AG08396 (cell line): ENCODE measurements at places on chromosomes 16 and 17.

DNA sequence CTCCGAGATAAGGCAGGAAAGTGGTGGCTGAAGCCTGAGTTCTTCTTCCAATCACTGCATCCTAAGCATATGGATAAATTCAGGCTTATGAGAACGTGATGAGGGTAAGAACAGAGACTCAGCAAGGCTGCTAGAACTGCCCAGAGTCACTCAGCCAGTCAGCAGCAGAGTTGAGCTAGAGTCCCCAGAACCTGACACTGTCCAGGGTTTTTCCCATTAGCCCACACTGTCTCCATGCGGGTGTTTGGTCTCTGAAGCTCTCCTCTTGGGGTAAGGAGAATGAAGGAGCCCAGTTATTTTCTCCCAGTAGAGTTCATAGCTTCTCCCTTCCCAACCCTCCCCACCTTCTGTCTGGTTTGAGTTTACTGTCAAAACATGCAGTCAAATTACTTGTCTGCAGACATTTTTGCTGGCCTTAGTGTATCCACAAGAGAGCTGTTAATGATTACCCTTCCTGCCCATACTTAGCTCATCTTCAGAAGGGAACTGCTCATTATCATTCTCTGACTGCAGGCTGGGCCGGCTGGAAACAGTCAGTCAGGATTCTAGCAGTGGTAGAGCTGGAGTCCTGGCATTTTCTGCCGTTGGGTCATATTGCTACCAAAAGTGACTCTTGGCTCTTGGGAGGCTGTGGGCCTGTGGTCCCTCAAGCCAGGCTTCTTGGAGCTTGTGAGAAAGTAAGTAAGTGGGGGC, 460.0 kb downstream of the HS3ST3B1 start:
- DNase-seq = no peak

DNA sequence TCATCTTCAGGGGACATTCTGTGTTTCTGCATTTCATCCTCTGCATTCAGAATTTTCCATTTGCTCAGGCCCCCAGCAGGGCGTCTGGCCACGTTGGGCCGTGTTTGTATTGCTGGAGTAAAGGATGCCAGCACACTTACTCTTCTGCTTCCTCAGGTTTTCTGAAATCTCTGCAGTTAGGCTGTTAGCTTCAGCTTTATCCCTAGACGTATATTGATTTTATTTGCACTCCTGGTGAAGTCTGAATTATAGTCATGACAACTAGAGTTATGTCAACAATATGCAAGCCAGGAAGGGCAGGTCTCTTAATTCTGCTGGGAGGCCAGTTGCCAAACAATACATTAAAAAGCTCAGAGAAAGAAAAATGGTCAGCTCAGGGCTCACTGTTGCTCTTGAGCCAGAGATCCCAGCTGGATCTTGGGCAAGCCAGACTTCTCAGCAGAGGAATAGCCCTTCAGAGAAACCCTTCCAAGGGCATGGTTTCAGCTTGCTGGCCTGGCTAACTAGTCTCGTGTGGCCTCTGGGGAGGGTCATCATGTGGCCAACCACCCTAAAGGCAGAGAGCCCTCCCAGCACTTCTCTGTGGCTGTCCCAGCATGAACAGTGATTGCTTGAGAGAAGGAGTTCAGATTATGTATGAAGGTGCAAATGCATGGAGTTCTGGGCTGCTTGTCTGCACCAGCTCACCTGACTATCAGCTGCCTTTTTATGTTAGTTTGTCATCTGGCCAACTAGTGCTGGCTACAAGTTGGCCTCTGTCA, 110.2 kb upstream of the CACNG5 start:
- DNase-seq = no peak

- DNase-seq = no peak
Observed at GRCh38 chr17:13200671-13201070, 182.8 kb upstream of the ELAC2 start.

DNA sequence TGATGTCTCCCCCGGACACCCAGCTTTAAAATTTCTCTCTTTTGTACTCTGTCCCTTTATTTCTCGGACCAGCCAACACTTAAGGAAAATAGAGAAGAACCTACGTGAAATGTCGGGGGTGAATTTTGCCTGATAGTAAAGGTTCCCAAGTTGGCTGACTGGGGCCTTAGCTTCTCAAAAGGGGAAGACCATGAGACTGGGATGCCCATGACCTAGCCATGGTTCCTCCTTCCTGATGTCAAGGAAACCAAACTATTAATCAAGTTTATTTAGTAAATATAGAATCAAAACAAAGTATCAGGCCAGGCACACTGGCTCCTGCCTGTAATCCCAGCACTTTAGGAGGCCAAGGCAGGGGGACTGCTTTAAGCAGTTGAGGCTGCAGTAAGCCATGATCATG, 2.4 kb upstream of the EIF1 start:
- DNase-seq = no peak

GRCh38 chr16:72015124-72015523, 6.6 kb downstream of the DHODH start:
- no peak for DNase-seq

- no peak for DNase-seq
Observed at GRCh38 chr16:2702871-2703745, 16.9 kb downstream of the PRSS27 start.
